ENCODE measurements at places on chromosomes 11 and 22.
A peak's percentile ranks its signal among the peaks of the same experiment; 100 is the strongest.

DNA sequence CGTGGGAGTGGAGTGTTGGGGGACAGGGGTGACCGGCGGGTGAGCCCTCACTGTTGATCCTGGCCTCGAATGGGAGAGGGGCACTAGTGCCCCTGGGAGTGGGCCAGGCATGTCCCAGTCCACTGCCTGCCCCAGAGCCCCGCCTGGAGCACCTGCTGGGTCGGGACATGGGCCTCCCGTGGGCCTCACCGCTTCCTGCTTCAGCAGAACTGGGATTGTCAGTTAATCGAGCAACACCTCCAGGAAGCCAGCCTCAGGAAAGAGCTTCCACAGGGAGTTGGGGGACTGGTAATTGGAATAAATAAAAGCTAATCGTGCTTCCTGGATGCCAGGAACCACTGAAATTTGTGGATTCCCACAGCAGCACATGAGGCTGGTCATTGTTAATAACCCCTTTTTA is 43.8 kb downstream of the PARVB start:
- DNase-seq, result no peak

- DNase-seq, result peak; percentile 88
These were observed 2.1 kb downstream of the CCND1 start for GRCh38 chr11:69642913-69643632.

- DNase-seq, result no peak
These were observed 17.8 kb downstream of the OTUB1 start for GRCh38 chr11:64003807-64004589.

- DNase-seq, result no peak
These were observed 3.2 kb upstream of the TBX1 start for GRCh38 chr22:19757140-19757984.

DNA sequence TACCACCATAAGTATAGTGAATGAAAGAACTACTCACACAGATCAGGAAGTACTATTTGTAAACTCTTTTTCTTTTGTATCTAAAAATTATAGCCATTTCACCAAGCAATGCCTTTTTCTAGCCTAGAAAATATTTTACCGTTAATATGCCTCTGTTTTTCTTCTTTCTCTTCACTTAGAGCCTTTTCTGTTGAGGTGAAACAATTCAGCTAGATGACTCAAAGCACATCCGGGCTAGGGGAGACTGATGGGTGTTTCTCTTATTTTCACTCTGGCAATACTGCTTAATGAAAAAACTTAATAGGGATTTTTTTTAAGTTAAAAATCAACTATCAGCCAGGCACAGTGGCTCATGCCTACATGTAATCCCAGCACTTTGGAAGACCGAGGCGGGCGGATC is 93.3 kb downstream of the SGSM3 start:
- no peak for DNase-seq

- no peak for DNase-seq
These were observed 95.7 kb downstream of the TEAD1 start for GRCh38 chr11:12769834-12770345.

GRCh38 chr11:15770798-15771414 is 585.4 kb downstream of the SOX6 start:
- DNase-seq, result peak; percentile 72

DNA sequence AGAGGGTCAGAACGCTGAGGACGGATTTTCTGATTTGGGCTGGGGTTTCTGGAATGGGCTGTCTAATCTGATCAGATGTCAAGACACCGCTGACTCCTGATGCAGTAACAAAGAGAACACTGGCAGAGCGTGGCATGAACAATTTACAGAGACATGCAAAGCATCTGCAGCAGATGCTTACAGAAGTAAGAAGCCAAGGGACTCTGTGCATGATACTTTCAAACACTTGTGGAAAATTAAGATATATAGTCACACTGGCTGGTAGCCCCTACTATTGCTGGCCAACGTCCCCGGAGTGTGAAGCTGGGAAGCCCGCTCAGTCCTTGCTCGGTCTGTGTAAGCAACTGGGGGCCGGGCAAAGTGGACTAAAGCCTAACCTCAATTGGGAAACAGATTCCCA is 903.7 kb downstream of the BRD1 start:
- no peak for DNase-seq

GRCh38 chr11:125371431-125371935 is 124.6 kb downstream of the FEZ1 start:
- peak; percentile 95 for DNase-seq

Measured in ELF-1 (cell line).